ENCODE measurements at places on chromosomes 6 and 20. TPM values are rescaled to one million over a fixed set of nuclear protein-coding genes. Genes with fewer than 3 reads are reported as not detected.

Gene POPDC3
- total RNA-seq = 30.2 TPM

Gene SCGN
- not detected for total RNA-seq

Gene RNF182
- 2.5 TPM for total RNA-seq

Gene CCM2L
- 0.56 TPM for total RNA-seq

Data from A549 treated with RU486 at 1 μM for 4 hours (cell line).